ENCODE measurements at places on chromosomes 3 and 15. TPM values are rescaled to one million over a fixed set of nuclear protein-coding genes. Genes with fewer than 3 reads are reported as not detected.

- DNase-seq, result no peak
These were observed 79.3 kb upstream of the LMOD3 start for GRCh38 chr3:69201658-69202057.

GRCh38 chr15:48475600-48476395 lies 144.6 kb downstream of the DUT start:
- DNase-seq, result no peak

GRCh38 chr3:124831628-124832199 lies 55.5 kb downstream of the ITGB5 start:
- no peak for DNase-seq

DNA sequence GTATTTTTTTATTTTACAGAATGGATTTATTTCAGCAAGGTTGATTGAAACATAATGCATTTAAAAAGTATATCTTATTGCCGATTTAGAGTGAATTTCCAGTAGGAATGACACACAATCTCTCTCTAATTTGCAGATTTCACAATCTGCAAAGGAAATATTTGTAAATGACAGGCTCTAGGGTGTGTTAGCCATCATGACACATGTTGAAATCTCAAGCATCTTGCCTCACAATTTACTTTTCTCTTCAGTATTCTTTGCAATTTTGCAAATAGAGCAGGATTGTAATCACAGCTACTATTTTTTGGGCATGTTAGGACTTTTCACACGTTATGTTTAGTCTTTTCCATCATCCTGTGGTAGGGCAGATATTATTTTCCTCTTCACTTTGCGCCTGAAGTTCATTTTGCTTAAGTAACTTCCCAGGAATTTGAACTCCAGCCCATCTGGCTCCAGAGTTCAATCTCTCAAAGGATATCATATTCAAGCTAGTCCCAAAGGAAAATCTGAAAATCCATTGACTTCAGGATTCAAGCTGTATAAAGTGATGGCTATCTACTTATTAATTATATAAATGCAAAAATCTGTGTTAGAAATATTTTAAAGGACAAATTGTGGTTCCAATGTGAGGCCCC lies 55.4 kb downstream of the ATP13A4 start:
- DNase-seq, result no peak

DNA sequence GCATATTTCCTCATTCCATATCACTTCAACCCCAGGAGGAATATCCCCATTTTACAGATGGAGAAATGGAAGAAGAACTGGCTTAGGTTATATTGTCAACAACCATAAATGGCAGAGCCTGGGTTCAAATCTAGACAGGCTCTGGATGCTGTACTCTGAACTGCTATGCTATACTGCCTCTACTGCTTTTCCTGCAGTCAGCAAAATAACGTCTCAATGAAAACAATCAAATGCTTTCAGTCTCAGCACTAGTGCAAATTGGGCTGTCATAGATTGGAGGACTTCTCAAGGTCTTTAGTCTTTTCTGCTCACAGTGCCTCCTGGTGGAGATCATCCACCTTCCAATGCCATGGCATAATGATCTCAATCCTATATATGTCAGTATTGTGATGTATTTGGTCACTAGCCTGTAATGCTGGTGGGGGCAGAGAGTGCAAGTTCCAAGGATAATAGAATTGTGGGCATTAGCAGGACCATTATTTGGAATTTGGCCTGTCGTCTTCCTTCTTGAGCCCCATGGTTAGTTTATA lies 285.0 kb downstream of the CLSTN2 start:
- DNase-seq, result no peak

DNA sequence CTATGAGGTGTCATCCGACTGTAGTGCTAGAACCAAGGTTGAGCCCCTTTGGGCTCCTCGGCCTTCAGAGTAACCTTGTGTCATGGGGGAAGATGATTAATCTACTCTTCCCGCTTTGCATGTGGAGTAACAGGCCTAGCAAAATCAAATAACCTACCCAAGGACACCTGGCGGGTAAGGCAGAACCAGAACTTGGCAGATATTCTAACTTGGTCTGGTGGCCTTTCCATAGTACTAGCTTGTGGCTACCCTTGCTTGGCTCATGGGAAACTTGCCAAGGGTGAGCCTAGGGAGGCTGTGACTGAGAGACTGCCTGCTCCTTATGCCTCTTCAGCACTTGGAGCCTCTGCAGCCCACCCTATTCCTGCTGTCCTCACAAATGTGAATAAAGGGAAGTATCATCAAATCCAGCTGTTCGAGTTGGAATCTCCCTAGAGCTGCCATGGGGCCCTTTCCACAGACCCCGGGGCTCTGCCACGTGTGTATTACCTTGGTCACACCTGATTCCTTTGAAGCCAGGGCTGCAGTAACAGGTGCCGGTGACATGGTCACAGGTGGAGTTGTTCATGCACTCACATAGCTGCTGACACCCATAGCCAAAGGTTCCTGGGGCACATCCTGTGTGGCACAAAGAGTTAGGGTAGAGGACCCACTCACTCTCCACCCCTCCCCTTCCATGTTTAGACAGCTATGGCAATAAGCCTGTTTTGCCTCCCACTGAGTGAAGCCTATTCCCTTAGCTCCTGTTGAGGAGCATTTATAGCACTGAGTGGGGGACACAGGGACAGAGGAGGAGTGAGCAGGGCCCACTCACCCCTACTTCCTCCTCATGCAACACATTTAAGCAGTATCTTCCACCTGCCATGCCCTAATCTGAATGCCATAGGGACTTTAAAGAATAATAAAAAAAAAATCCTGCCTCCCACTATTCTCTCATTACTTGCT lies 46.0 kb downstream of the RAB11A start:
- no peak for DNase-seq

- DNase-seq, result no peak
These were observed 89.1 kb downstream of the LRRC28 start for GRCh38 chr15:99340347-99340746.

GRCh38 chr15:58994906-58995453 lies 7.5 kb downstream of the RNF111 start:
- no peak for DNase-seq

- DNase-seq, result no peak
These were observed 27.4 kb downstream of the STOML1 start for GRCh38 chr15:73964736-73965093.

- no peak for DNase-seq
These were observed 608.5 kb upstream of the AGTR1 start for GRCh38 chr3:148089171-148089570.

The LMAN1L gene
- not detected for total RNA-seq

The TRPC1 gene
- total RNA-seq, result 12.0 TPM

The C2CD4A gene
- not detected for total RNA-seq

The CLCN2 gene
- total RNA-seq, result 8.1 TPM

The RAB6B gene
- 3.7 TPM for total RNA-seq

The GPR160 gene
- total RNA-seq, result 1.2 TPM

The UBE2E2 gene
- total RNA-seq, result 31.2 TPM

The RSL24D1 gene
- 51.1 TPM for total RNA-seq

The CSNK1G1 gene
- 12.8 TPM for total RNA-seq

The PEX5L gene
- not detected for total RNA-seq

The ZNF662 gene
- 6.6 TPM for total RNA-seq

The GPR156 gene
- total RNA-seq, result not detected

The TTC21A gene
- total RNA-seq, result 8.8 TPM

The THRB gene
- total RNA-seq, result 22.8 TPM

All from vagina (tissue), 2 donors.